ENCODE measurements at places on chromosomes 6 and 20.

- DNase-seq = no peak
These were observed at the start of gene CHRNA4 for GRCh38 chr20:63360850-63361518. TSS of gene CHRNA4 (minus strand) at chr20:63361349. CDS start at chr20:63361165, 184 bp downstream.

GRCh38 chr20:11128220-11128718, 454.5 kb upstream of the JAG1 start:
- no peak for DNase-seq

DNA sequence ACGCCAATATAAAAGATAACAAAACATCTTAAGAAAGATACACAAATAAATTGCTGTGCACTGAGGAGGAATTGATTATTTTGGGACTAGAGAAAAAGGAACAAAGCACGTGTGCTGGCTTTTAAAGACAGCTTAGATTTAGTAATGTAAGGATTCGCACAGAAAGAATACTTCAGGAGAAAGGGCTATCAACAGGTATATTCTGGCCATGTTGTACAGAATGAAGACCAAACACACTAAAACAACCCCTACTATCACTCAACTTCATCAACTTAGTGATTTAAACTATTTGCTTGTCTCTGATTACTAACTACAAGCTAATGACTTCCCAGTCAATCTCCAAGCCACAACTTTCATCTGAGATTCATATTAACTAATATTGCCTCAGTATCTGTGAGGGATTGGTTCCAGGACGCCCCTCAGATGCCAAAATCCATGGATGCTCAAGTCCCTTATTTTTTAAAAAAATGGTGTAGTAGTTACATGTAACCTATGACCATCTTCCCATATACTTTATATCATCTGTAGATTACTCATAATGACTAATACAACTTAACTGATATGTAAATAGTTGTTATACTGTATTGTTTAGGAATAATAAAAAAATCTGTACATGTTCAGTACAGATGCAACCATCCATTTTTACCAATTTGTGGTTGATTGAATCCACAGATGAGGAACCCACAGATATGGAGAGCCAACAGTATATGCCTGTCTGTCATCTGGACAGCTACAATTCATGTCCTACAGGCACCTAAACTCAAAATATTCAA, 4.5 kb downstream of the DEK start:
- no peak for DNase-seq

GRCh38 chr20:60591172-60591799, 633.1 kb downstream of the CDH26 start:
- DNase-seq = no peak

- peak; percentile 5 for DNase-seq
These were observed 45.1 kb downstream of the ADGRF1 start for GRCh38 chr6:46996860-46997641.

GRCh38 chr6:109059571-109060021, 35.0 kb downstream of the SESN1 start:
- peak; percentile 71 for DNase-seq

DNA sequence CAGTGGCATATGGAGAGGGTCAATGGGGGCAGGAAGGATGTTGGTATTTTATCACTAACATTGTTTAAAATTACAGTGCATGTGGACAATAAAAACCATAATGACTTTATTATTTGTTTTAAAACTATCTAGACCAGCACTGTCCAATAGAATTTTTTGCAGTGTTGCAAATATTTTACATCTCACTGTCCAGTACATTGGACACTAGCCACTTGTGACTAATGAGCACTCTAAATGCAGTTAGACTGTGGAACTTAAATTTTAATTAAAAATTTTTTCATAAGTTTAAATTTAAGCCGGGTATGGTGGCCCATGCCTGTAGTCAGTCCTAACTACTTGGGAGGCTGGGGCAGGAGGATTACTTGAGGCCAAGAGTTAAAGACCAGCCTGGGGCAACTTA, 101.7 kb downstream of the DTD1 start:
- DNase-seq = no peak

DNA sequence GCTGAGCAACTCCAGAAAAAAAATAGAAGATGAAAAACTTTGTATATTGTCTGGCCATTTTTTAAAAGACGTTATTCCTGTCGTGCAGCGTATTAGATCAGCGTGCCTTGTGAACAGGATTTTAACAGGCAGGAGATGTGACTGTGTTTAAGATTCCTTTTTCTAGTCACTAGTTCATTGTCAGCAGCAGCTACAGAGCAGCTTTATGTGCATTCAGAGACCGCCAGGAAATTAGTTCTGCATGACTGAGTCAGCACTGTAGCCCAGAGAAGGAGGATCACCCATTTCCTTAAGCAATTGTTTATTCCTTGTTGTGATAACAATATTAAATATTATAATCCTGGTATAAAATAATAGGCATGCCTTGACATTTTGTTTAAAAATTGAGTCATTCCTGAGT, 75.4 kb upstream of the ADGRB3 start:
- no peak for DNase-seq

DNA sequence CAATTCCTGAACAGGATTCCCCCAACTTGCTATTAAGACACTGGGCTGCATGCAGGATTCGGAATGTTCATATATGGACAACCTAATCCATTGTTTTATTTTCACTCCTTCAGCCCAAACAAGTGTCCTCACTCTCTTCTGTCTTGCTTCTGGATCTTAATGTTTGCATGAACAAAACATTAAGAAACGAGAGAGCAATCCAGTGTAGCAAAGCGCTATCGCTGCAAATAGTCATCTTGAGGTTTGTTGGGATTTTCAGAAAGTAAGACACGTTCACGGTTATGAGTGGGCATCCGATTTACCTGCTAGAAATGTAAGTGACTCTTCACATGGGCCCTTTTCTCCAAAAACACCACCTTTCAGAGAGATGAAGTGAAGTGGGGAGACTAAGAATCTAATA, 156.4 kb downstream of the MBOAT1 start:
- DNase-seq = no peak

- DNase-seq = peak; percentile 17
These were observed 43.3 kb upstream of the PHACTR2 start for GRCh38 chr6:143634486-143634885.

DNA sequence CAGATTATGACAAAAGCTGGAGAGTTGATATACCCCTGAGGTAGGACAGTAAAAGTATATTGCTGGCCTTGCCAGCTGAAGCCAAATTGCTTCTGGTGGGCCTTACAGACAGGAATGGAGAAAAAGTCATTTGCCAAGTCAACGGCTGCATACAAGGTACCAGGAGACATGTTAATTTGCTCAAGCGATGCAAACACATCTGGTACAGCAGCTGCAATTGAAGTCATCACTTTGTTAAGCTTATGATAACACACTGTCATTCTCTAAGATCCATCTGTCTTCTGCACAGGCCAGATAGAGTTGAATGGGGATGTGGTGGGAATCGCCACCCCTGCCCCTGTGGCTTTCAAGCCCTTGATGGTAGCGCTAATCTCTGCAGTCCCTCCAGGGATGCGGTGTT, 40.4 kb upstream of the POPDC3 start:
- no peak for DNase-seq

GRCh38 chr20:46073443-46073842, 16.3 kb downstream of the NCOA5 start:
- peak; percentile 47 for DNase-seq

DNA sequence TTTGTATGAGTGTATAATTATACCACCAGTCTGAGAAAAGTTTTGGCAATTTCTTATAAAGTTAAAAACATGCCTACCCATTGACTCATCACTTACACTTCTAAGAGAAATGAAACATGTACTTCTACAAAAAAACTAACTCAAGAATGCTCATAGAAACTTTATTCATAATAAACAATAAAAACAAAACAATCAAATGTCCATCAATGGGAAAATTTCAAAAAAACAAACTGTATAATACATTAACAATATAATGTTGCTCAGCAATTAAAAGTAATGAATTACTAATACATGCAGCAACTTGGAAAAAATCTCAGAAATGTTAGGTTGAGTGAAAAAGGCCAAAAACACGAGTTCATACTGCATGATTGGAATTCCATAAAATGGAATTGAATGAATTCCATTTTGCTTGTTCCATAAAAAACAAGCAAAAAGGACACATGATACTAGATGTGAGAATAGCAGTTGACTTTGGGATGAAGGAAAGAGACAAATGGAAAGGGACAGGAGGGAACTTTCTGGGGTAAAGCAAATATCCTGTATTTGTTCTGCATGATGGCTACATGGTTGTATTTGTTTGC, 726.6 kb downstream of the RFPL4B start:
- DNase-seq = peak; percentile 21

DNA sequence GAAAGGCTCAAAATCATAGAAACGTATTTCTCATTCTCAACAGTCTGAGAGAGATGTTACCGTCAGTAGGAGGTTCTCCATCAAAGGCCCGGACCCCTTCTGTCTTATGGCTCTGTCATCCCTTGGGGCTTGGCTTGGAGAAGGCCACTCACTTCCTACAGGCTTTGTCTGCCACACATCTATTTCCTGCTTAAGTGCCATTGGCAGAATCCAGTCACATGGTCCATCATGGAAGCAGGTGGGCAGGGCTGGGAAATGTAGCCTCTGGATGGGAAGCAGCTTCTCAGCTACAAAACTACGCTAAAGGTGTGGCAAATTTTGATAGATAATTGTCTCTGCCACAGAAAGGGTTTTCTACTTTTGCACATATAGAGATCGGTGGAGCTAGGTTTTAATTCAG, 12.6 kb upstream of the ZFP64 start:
- no peak for DNase-seq

- DNase-seq = peak; percentile 43
These were observed 134.3 kb downstream of the RTN4IP1 start for GRCh38 chr6:106495014-106495413.

GRCh38 chr6:142871910-142872331, 73.1 kb downstream of the HIVEP2 start:
- DNase-seq = peak; percentile 48

DNA sequence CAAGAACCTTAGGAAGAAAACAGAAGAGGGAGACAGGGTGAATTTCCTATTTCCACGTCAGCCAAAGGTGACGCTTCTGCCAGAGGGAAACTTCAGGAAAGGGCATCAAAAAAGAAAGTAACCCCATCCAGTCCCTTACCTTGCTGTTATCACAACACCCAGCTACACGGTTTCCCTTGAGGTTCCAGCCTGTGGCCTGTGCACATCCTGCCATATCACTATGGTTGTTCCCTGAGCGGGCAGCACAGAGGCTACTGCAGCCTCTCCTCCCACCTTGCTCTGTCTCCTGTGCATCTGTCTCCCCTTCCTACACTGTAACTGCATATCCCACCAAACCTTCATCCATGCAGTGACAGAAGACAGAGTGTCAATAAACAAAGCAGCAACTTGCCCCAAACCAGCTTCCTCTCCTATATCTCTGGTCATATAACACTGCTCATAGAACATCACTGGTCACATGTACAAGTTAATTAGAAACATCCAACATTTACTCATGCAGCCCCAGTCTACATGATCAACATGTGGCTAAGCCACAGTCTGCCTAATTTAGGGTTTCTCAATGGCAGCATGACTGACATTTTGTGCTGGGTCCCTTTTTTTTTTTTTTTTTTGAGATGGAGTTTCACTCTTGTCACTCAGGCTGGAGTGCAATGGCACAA, 54.7 kb downstream of the GFOD1 start:
- DNase-seq = no peak

GRCh38 chr6:37141281-37142049, 28.5 kb upstream of the PIM1 start:
- DNase-seq = no peak

DNA sequence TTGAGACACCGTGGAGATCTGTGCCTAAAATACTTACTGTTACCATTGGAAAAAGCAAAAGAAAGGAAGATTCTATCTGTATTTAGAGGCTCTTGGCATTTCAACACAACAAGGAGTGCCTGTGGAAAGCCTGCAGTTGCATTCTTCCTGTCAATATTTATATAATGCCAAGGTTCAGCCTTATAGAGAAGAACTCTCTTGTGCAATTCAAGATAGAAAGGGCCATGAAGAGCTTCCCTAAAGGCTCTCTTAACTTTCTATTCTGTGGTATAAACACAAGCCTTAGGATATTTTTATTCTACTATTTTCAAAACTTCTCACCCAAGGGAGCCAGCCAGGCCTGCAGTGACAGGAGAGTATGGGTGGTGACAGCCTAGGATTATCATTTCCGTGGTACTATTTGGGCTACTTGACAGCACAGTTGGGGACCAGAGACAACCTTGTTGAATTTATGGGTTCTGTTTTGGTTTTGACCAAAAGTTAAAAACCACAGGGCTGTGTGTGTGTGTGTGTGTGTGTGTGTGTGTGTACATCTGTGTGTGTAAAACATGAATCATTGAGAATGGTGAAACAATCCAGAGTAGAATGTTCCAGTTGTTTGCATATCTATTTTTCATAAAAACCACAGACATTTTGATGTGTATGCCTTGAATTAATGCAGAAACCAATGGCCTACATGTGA, 700.9 kb upstream of the SLC35B3 start:
- DNase-seq = peak; percentile 29

- DNase-seq = peak; percentile 99
These were observed 36.9 kb downstream of the HFE start for GRCh38 chr6:26123947-26124780.

DNA sequence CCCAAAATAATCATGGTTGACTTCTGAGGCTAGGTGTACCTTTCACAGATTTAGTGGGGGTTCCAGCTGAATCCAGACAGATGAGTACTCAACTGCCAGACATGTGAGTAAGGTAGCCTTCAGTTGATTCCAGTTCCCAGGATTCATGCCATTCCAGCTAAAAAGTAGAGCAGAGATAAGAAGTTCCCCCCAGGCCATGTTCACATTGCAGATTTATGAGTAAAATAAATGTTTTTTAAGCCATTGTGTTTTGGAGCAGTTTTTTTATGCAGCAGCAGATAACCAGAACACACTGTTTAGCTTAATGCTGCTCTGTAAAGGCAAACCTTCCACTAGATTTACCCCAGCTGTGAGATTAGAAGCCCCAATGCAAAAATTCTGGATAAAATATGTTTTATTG, 245.0 kb downstream of the RFPL4B start:
- DNase-seq = no peak

- no peak for DNase-seq
These were observed 159.8 kb upstream of the FERMT1 start for GRCh38 chr20:6282642-6283041.

DNA sequence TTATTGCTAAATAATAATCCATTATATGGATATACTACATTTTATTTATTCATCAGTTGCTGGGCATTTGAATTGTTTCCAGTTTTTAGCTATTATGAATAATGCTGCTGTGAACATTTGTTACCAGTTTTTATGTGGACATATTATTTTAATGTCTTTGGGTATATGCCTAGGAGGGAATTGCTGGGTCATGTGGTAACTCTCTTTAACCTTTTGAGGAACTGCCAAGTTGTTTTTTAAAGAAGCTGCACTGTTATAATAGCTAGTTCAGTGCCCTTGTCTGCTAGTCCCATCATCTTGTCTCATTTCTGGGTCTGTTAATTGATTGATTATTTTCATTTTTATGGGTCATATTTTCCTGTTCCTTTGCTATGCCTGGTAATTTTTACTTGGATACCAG, 56.3 kb downstream of the FOXO3 start:
- DNase-seq = peak; percentile 28

DNA sequence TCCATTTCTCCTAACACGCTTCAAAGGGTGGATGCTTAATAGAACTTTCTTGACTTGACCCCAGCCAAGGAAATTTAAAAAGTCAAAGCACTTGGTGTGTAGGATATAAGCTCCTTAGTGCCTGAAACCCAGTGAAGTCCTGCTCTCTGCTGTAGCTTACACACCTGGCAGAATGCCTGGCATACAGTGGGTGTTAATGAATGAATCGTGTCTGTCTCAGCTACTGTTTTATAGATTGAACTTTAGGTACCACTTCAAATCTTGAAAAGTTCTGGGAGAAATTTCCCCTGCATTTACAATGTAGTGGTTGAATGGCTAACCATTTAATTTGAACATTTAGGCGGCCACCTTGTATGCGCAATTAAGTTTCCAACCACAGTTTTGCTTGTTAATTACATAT, 70.5 kb upstream of the ZNF217 start:
- DNase-seq = peak; percentile 39
